ENCODE measurements at places on chromosomes 1 and 21.

DNA sequence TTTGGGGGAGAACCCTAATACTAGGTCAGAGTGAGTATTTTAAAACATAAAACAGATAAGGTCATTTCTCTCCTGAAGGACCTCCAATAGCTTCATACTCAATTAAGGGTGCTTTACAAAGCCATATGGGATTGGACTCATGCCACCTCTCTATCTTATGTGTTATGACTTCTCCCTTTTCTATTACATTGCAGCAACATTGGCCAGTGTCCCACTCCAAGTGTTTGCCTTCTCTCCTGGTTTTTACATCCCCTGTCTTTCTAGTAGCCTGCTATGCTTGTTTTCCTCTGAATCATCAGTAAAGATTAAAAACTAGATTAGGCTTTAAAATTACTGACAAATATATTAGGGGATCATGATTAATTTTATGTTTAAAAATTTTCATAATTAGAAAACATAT, 66.6 kb downstream of the SCMH1 start:
- DNase-seq, result peak; percentile 75

GRCh38 chr1:162661336-162661735, 29.1 kb downstream of the DDR2 start:
- peak; percentile 85 for DNase-seq

DNA sequence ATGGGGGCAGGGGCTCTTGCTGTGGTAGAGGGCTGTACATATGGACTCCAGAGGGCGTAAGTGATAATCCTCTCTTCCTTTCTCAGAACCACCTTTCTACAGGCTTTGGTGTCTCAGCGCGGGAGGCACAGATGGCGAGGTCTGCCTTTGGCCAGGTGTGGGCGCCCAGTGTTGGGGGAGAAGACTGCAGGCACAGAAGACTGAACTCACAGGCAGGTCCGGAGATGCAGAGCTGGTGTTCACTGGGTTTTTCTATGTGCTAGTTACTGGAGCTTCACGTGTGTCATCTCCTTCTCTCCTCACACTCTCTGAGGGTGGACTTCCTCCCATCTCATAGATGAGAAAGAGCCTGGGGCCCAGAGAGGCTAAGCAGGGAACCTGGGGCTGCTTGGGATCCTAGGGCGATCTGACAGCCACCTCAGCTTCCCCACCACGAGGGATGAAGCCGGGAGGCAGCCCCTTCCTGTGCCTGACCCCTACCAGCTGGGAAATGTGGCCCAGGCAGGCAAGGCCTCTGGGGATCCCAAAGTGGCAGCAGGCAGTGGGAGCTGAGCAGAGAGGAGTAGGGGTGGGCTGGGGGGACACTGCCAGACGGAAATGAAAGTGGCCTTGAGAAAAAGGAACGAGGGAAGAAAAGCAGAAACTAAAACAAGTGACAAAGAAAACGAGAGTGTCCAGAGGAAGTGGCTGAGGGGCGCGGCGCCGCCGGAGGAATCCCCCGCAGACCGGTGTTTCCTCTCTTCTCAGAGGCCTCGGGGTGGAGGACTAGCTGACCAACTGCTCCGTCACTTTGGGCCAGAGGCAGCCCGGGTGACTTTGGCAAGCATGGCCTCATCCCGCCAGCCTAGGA, 191.6 kb downstream of the HIVEP3 start:
- no peak for DNase-seq

DNA sequence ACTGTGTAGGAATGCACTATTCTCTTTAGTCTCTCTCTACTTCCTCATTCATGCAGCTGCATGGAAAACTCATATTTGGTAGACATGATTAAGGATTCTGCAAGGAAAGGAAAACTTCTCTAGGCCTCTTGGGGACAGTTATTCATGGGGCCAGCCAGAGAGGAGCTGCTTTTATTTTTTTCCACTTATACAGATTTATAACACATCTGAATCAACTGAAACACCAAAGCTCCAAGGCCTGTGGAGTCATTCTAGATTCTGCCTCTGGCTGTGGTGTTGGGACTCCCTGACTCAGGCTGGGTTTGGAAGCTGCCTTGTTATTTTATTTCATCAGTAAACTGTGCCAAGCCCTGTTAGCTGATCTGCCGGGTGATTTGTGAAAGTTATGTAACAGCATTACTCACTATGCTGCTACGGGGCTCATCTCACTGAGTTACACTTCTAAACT, 83.9 kb upstream of the EDEM3 start:
- DNase-seq, result peak; percentile 67

DNA sequence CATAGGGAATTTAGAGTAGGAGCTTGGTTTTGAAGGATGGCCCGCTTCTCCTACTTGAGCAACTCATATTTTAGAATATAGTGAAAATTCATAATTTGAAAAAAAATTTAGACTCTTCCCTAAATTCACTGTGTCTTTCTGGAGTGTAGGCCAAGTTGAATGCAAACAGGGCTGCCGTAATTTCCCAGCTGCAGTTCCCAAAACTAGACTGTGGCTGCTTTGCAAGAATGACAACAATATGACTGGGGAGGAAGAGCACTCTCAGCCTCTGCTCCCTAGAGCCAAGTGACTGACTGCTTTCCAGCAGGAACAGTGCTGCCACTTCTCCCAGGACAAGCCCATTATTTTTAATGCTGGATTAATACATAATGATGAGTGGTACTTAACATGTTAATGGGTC, 209.0 kb downstream of the RHOU start:
- DNase-seq, result no peak

GRCh38 chr1:63618011-63618410, 24.8 kb downstream of the PGM1 start:
- DNase-seq, result no peak

DNA sequence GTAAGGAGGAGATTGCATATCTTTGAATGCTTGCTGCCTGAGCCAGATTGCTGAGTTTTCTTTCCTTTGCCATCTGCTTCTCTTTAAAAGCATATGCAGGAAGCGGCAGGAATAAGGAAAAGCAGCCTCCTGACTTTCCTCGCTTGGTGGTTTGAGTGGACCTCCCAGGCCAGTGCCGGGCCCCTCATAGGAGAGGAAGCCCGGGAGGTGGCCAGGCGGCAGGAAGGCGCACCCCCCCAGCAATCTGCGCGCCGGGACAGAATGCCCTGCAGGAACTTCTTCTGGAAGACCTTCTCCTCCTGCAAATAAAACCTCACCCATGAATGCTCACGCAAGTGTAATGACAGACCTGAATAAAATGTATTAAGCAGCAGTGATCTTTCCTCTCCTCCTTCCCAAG, 1.5 kb downstream of the CORT start:
- DNase-seq, result peak; percentile 29

- DNase-seq, result no peak
Observed at GRCh38 chr1:189524501-189524900, 953.2 kb downstream of the BRINP3 start.

GRCh38 chr1:47575855-47576757, 138.3 kb downstream of the FOXD2 start:
- no peak for DNase-seq

GRCh38 chr21:34775793-34776192, 107.0 kb downstream of the CLIC6 start:
- no peak for DNase-seq

- DNase-seq, result no peak
Observed at GRCh38 chr1:247243524-247244137, 12.2 kb upstream of the VN1R5 start.

GRCh38 chr1:17759114-17759513, 4.0 kb downstream of the ACTL8 start:
- no peak for DNase-seq

- DNase-seq, result peak; percentile 21
Observed at GRCh38 chr1:76418531-76418930, 344.0 kb downstream of the ST6GALNAC3 start.

GRCh38 chr1:119626841-119627240, 21.2 kb downstream of the ZNF697 start:
- DNase-seq, result peak; percentile 75

DNA sequence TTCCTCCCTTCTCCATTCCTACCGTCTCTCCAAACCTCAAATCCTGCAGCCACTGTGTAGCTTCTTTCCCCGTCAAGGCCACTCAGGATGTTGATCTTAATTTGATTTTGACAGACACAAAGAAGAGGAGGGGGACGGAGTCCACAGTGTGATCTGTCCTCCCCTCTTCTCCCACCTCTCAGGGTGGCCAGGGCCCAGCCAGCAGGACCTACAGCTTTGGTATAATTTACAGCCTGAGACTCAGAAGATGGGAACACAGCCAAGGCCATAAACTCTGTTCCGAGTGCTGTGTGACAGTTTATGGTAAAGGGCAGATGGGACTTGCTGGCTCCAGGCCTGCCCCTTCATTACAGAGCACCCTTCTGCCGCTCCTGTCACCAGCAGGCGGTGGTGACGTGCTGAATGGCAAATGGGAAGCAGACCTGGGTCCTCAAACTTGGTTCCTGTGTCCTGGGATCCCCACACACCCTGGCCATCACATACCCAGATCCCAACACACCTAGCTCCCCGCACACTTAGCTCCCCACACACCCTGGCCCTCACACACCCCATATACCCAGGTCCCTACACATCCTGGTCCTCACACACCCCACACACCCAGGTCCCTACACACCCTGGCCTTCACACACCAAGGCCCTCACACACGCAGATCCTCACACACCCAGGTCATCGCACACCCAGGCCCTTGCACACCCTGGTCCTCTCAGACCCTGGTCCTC, 71.6 kb downstream of the CD2 start:
- peak; percentile 95 for DNase-seq

GRCh38 chr1:173224949-173225348, 17.8 kb upstream of the TNFSF4 start:
- DNase-seq, result no peak

DNA sequence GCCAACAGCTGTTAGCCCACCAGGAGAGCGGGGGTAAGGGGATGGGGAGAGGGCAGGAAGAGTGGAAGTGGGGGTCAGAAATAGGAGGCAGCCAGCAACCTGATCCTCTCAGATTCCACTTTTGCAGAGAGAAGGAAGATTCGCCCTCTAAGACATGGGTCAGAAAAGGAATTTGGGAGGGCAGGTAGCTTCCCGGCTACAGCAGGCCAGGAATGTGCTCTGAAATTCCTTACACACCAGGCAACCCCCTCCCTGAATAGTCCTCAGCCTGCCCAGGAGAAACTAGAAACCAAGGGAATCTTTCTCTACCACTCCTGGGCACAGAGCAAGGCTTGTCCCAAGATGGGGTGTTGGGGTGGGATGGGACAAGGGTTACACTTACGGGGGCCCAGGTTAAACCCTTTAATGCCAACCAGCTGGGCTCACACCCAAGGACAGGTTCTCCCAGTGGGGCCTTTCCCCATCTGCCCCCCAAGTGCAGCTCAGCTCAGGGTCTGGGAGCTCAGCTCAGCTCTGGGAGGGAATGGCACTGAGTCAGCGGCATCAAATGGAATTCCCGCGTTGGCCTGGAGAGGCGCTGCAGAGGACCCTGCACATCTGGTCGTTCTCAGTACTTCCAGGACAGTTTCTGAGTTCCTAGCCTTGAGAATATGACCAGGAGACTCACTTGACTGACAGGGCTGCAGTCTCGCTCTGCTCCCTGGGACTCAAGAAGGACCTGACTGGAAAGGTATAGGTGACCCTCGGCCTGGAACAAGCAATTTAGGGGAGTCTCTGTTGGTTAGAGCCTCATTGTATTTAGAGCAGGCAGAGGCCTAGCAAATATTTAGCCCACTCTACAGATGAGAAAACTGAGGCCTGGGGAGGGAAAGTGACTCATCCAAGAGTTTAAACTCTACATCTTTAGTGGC, 761 bp downstream of the TNNT2 start:
- DNase-seq, result no peak

- no peak for DNase-seq
Observed at GRCh38 chr1:11078631-11079030, 18.8 kb upstream of the SRM start.

DNA sequence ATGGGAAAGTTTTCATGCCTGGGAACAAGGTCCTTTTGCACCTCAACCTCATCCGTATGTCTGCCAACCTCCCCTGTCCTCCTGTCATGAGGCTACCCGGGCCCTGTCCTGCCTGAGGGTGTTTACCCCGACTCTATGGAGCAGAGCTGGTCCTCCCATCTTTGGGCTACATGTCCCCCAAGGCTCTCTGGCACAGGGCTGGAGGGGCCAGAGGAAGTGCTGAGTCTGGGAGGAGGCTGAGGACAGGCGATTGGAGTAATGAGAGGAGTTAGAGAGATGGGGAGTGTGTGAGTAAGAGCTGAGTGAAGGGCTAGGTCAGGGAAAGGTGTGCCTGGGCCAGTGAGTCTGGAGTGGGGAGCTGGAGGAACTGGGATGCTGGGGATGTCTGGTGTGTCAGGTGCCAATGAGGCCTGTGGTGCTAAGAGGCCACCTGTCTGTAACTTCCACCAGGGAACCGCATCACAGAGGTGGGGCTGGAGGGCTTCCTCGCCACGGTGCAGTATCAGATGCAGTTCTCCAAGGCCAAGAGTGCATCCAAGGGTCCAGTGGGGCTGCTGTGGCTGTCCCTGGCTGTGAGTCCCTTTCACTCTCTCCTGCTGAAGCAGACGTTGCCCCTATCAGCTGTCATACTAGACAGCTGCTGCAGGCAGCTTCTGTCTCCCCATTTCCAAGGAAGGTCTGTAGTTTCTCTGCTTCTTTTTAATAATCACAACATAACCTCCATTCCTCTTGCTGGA, 11.7 kb downstream of the LRRC71 start:
- no peak for DNase-seq

- no peak for DNase-seq
Observed at GRCh38 chr1:90282811-90283210, 287.9 kb downstream of the ZNF326 start.

Data from NCI-H446 treated with DMSO at 0.1 percent for 48 hours (cell line).